Fibroblast of upper back skin (primary cell): ENCODE measurements at places on chromosomes 5 and 9.

- DNase-seq, result peak; percentile 89
These were observed 10.5 kb upstream of the GDNF start for GRCh38 chr5:37850226-37850865.

GRCh38 chr9:15349892-15350761, 43.1 kb upstream of the TTC39B start:
- DNase-seq, result peak; percentile 17

DNA sequence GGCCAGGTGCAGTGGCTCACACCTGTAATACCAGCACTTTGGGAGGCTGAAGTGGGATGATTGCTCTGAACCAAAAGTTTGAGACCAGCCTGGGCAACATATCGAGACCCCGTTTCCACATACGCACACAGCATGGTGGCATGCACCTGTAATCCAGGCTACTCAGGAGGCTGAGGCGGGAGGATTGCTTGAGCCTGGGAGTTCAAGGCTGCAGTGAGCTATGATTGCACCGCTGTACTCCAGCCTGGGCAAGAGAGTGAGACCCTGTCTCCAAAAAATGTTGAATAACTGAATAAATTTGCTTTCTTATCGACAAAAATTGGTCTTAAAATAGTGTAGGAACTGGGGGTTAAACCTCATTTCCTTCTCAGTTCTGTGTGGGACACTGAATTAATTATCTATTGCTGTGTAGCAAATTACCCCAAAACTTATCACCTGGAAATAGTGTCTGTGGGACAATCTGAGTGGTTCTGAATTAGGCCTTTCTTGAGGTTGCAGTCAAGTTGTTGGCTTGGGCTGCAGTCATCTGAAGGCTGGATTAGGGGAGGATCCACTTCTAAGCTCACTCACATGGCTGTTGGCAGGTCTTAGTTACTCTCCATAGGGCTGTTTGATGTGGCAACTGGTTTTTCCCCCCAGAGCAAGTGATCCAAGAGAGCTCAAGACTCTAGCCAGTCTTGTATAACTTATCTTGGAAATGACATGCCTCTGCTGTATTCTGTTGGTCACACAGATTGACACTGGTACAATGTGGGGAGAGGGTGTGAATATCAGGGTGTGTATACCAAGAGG, 2.0 kb downstream of the SNX30 start:
- no peak for DNase-seq

- no peak for DNase-seq
These were observed 40.1 kb downstream of the SLC38A9 start for GRCh38 chr5:55671975-55672374.

GRCh38 chr9:87270221-87270847, 227.3 kb upstream of the DAPK1 start:
- DNase-seq, result peak; percentile 83

GRCh38 chr5:27216367-27216950, 178.1 kb upstream of the CDH9 start:
- peak; percentile 58 for DNase-seq

DNA sequence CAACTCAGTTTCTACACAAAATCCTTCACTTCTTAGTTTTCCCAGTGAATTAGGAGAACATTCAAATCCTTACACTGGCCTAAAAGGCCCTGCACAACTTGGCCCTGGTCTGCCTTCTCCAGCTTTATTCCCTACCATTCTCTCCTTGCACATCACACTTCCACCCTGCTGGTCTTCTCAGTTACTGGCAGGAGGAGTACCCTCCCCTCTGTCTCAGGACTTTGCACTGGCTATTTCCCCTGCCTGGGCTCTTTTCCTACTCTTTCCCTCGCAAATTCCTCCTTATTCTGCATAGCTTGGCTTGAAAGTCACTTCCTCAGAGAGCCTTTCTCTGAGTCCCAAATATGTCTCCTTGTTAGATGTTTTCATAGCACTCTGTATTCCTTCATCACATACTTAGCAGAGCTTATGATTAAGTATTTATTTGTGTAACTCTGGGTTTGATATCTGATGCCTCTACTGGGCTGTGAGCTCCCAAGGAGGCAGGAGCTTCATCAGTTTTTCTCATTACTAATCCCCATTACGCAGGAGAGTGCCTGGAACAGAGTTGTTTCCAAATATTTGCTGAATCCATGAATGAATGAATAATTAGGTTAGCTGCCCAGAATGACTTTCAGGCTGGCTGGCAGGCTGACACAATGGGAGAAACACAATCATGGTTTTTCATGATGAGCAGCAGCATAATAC, 159.8 kb upstream of the KLF9 start:
- peak; percentile 45 for DNase-seq

GRCh38 chr9:19116107-19116790, 11.0 kb downstream of the PLIN2 start:
- DNase-seq, result peak; percentile 70

DNA sequence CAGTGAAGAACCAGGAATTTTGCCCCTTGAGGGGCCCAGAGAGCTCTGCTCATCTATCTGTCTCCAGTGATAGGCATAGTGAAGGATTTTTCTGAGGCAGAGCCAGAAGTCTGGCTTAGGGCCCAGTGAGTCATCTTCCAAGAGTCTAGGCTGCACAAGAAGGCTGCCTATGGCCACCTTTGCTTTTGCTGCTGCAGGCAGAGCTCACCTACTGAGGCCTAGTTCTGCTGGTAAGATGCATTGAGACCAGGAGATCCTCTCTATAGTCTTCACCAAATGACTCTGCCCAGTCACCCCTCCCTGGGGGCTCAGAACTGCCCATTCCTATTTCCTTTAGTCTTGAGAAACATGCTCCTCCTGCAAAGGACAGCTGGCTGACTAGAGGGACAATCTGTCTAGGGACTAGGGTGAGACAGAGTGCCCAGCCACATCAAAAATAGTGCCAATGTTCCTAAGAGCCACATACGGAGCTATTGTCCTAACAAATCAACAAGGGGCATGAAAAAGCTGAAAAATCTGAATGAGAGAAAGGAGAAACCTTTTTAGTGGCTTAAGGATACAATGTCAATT, 40.3 kb upstream of the CDKN2AIPNL start:
- peak; percentile 92 for DNase-seq

- DNase-seq, result no peak
These were observed 406.0 kb upstream of the SEMA6A start for GRCh38 chr5:116980581-116980980.

DNA sequence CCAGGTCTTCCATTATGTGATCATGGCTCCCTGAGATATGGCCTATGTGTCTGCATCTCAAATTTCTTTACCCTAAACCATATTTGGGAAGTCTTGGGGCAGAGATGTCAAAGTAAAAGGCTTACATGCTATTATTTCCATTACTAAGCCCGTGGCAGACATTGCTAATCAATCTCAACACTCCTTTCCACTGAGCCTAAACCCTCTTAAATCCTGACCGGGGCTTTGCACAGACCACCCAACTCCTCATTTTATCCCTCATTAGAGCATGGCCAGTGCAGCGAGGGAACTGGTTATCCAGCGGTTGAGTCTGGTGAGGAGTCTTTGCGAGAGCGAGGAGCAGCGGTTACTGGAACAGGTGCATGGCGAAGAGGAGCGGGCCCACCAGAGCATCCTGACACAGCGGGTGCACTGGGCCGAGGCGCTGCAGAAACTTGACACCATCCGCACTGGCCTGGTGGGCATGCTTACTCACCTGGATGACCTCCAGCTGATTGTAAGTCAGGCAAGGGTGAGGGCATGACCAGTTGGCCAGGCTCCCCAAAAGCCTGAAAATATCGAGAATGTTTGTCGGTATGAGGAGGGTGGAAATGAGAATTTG, 11.0 kb downstream of the BSPRY start:
- no peak for DNase-seq

GRCh38 chr9:20355022-20355421, 267.3 kb downstream of the MLLT3 start:
- DNase-seq, result peak; percentile 89

DNA sequence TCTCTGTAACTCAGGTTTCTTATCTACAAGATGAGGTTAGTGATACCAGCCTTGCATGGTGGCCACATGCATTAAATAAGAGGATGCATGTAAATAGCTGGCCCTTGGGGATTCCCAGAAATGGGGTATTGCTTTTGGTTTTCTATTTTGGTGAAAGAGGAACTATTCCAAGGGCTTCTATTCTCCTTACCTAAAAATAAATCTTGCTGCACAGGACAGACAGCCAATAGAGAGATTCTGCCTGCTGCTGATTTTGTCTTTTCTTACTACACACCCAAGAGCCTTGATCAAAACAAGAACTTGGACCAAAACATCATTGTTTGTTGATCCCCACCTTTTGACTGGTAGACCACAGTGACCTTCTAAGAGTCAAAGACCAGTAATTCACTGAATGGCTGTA, 161.8 kb downstream of the PJA2 start:
- no peak for DNase-seq

- no peak for DNase-seq
These were observed 6.0 kb downstream of the TRIM7 start for GRCh38 chr5:181198905-181199519.

GRCh38 chr5:151703227-151703626, 16.5 kb upstream of the SPARC start:
- no peak for DNase-seq

- peak; percentile 47 for DNase-seq
These were observed 31.6 kb downstream of the LMNB1 start for GRCh38 chr5:126808521-126808988.

GRCh38 chr5:82975812-82976211, 101.4 kb downstream of the TMEM167A start:
- DNase-seq, result no peak
